ENCODE measurements at places on chromosomes 3 and 15.

DNA sequence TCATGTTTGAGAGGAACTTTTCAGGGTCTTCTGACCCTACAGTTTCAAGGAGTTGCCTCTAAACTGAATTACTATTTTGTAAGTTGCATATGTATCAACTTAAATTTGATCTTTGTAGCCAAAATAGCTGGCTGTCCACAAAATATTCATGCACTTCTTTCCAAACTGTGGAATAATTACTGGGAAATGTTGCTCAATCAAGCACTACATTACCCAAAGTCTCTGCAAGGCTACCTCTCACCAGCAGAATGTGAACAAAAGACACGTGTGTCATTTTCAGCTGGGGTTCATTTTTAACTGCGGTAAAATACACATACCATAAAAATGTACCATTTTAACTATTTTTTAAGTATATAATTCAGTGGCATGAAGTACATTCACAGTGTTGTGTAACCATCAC is 320.4 kb downstream of the CTNNB1 start:
- DNase-seq = no peak

GRCh38 chr3:95272166-95272565 is 1209.3 kb downstream of the NSUN3 start:
- no peak for DNase-seq

DNA sequence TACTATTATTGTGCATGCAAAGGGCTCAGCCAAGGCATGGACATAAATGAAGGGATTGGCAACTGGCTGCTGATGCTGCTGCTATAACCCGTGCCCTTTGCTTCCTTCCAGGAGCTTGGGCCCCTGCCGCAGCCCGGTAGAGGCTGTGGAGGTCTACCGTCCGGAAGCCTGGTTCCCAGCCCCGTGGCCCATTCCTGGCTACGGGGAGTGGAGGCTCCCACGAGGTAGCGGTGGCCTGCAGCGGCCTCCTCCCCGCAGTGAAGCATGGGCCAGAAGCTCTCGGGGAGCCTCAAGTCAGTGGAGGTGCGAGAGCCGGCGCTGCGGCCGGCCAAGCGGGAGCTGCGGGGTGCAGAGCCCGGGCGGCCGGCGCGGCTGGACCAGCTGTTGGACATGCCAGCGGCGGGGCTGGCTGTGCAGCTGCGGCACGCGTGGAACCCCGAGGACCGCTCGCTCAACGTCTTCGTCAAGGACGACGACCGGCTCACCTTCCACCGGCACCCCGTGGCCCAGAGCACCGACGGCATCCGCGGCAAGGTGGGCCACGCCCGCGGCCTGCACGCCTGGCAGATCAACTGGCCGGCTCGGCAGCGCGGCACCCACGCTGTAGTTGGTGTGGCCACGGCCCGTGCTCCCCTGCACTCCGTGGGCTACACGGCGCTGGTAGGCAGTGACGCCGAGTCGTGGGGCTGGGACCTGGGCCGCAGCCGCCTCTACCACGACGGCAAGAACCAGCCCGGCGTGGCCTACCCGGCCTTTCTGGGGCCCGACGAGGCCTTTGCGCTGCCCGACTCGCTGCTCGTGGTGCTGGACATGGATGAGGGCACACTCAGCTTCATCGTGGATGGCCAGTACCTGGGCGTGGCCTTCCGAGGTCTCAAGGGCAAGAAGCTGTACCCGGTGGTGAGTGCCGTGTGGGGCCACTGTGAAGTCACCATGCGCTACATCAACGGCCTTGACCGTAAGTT is 15.0 kb downstream of the SPSB4 start:
- DNase-seq = no peak

DNA sequence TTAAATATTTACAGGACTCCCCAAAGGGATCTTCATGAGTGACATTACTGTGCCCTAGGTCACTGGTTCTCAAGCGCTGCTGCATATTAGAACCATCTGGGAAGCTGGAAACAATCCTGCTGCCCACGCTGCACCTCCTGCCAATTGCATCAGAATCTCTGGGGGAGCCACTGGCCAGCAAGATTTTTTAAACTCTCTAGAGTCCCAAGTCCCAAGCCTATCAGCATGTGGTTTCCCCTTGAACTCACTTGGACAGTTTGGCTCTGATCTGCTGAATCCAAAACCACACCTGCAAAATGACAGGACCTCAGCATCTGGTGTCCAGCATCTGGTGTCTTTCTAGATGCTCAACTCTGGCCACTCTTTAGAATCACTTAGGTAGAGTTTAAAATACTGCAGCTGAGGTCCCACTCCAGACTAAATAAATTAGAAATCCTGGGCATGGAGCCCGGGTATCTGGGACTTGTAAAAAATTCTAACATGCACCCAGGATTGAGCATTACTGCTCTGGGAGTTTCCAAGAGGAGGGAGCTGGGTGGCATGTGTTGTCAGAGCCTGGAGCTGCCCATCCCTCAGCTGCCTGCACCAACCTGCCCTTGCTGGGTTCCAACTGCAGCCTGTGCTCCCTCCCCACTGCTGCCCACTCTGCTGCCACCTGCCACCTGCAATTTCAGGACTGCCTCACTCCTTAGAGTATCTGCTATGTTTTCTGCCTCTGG is 311.3 kb downstream of the SLC9A9 start:
- DNase-seq = no peak

DNA sequence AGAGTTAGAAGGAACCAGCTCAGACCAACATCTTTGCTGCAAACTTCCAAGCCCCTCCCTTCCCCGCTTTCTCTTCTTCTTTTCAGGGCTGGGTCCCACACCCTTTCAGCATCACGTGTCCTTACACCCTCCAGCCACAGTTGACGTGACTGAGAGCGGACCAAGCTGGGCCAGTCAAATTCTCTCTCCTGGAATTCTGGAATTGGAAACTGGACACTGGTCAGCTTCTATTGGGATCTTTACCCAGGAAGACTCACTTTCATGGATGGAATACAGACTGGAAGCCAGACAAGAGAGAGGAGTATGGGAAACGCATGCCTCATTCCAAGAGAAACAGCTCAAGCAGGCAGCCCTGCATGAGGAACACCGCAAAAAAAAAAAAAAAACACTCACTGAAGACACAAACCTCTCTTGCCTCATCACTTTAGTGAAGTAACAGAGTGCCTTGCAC is 12.4 kb upstream of the TPM1 start:
- DNase-seq = no peak
